GM12878 (cell line): ENCODE measurements at places on chromosomes 3 and 15. TPM values are rescaled to one million over a fixed set of nuclear protein-coding genes. Genes with fewer than 3 reads are reported as not detected.

BBX gene
- 25.4 and 31.8 TPM in 2 replicates for total RNA-seq

DNA sequence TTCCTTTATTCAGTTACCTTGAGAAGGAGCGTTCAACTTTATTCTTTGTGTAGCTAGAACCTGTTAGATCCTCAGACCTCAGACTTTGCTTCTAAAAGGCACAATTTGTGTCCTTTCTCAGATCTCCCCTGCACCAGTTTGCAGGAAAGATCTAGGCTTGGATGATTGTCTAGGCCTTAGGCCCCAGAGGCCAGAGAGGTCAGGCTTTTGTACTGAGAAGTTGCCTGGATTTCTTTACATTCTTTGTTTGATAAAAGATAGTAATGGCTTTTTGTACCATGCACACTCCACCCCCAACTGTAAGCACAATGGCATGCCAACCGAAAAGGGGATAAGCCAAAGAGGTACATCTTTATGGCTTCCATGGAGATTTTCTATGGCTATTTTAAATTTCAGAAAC, 719.6 kb upstream of the NR2F2 start:
- H3K27ac ChIP-seq = no peak overlapping the region
- H3K36me3 ChIP-seq = no peaks in the 10 kb centered on the region
- no peak overlapping the region for H3K4me3 ChIP-seq
- H3K4me1 ChIP-seq = no peaks in the 10 kb centered on the region
- no peak for DNase-seq

REC114 gene
- total RNA-seq = not detected in 2 replicates

GOLGA8T gene
- total RNA-seq = not detected in 2 replicates
